ENCODE measurements at places on chromosomes 5 and 9. TPM values are rescaled to one million over a fixed set of nuclear protein-coding genes. Genes with fewer than 3 reads are reported as not detected.
A peak's percentile ranks its signal among the peaks of the same experiment; 100 is the strongest.

DNA sequence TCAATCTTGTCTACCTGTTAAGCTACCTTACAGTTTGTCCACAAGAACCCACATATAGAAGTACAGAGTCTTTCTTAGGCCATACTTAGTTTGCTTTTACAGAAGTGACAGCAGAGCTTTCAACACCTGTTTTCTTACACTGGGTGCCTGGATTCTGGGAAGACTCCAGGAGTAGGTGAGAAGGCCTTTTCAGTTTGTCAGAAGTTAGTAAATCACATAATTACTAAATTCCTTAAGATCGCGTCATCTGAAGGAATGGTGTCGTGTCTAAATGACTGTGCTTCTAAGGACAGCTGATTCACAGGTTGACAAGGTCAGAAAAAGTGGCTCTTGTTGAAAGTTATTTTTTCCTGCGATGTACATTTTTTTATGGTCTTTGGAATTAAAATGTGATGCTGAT lies 97.0 kb upstream of the FAM120A start:
- DNase-seq, result no peak

DNA sequence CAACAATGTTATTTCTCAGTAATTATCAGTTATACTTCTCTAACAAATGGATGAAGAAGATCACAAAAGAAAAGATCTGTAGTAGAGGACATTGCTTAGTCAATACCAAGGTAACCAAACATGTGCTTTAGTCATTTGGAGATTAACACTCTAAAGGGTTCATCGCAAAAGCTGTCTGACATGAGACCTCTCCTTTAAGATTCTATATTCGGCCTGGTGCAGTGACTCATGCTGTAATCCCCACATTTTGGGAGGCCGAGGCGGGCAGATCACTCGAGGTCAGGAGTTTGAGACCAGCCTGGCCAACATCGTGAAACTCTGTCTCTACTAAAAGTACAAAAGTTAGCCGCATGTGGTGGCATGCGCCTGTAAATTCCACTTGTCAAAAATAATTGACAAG lies 18.3 kb upstream of the CKMT2 start:
- no peak for DNase-seq

- no peak for DNase-seq
Observed at GRCh38 chr9:76818271-76818670, 54.0 kb downstream of the PCA3 start.

The BARHL1 gene
- total RNA-seq, result not detected

The EFNA5 gene
- total RNA-seq, result 7.5 TPM

The LRRC19 gene
- total RNA-seq, result not detected

DNA sequence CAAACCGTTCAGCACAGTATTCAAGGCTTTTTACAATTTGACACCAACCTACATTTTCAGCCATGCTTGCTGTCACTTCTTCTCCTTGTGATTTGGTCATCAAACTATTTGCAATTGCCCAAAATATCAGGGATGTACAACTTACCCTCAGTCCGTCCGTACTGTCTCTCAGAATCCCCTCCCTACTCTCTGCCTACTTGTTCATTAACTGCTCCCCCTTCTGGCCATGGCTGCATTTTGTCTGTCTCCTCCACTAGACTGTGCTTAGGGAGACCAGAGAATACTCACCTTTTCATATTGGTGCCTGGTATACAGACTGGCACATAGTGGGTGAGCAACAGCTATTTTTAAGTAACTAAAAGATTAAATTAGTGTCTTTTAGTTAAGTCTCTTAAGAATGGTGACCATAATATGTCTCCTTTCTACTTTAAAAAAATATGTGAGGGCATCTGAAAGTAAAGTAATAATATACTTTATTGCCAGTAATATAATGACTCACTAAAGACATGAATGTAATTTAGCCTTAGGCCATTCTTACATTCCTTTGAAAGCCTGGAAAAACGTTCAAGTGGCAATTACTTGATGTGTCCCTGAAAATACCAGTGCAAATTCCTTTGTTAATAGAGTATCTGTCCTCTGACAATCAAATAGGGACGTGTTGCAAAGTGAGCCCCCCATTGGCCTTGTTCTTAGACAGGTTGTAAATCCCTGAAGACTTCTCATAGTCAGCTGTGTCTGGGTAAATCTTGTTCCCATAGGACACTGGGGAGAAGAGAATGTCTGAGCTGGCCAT lies 27.8 kb downstream of the PRLR start:
- peak; percentile 86 for DNase-seq

The PCDHGB7 gene
- total RNA-seq, result 11.7 TPM

The PRR7 gene
- total RNA-seq, result 9.7 TPM

The MCIDAS gene
- 0.12 TPM for total RNA-seq

The TNFSF15 gene
- 0.08 TPM for total RNA-seq

DNA sequence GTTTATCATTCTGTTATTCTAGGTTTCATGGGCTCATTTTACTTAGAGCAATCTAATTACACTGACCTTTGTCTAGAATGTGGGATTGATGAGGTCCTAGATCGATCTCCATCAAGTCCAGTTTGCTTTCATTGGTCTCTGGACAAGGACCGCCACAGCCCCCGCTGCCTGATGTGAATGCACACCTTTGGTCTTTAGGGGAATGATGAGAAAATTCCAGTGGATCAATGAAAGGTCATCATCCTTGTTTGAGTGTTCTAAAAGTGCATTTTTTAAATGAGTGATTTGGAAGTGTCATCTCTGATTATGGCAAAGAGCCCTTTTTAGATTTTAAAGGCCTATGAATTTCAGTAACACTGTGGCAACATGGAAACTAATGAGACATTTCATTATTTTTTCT lies 2.2 kb upstream of the ANKH start:
- DNase-seq, result no peak

The CDC37L1 gene
- total RNA-seq, result 26.9 TPM

GRCh38 chr5:119864286-119864685 lies 234.9 kb downstream of the FAM170A start:
- DNase-seq, result no peak

The AGXT2 gene
- not detected for total RNA-seq

DNA sequence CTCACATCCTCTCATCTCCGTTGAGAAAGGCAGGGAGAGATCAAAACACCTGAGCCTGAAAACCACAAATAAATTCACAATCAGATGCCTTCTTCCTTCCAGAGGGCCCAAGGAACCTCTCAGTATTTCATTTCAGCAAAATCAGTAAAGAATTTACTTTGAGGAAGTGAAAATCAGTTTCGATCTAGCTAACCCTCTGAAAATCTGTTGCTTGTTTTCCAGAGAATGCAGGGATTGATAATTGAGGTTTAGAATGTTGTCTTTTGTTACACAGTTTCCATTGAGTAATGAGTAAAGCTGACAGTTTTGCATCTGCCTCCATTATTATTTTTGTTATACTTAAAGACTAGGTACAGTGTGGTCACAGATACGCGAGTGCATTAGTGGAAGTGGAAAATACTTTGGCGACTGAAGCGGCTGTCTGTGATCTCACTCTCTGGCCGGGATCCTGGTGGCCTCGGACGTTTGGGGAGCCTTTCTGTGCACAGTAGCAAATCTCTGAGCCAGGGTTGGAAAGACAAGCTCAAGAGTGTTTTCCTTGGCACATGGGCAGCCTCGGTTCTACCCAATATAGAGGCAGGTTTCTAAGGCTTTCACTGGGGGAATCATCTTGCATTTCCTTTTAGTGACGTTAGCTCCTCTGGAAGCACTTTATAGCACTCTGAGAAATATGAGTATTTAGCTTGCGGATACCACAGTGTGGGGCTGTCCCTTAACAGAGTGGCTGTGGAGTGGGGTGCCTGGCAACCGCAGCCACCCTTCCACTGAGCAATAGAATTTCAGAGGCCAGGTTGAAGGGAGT lies 32.2 kb upstream of the ANGPTL2 start:
- no peak for DNase-seq

- DNase-seq, result no peak
Observed at GRCh38 chr9:103798620-103799019, 295.5 kb upstream of the SMC2 start.

The ZBTB5 gene
- 20.3 TPM for total RNA-seq

DNA sequence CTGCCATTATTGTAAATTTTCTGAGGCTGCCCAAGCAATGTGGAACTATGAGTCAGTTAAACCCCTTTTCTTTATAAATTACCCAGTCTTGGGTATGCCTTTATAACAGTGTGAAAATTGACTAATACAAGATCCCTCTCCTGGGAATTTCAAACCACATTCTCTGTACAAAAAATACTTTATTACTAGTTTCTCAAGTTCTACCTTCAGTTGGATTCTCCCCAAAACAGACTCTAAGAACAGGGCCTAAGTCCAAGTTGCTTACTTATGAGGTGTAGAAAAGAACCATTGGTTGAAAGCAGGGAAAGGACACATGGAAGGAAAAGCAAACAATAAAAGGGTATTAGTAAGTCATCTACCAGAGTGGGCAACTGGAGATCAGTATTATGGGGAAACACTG lies 343.2 kb downstream of the TMEM232 start:
- DNase-seq, result no peak

The HIGD2A gene
- total RNA-seq, result 67.7 TPM

DNA sequence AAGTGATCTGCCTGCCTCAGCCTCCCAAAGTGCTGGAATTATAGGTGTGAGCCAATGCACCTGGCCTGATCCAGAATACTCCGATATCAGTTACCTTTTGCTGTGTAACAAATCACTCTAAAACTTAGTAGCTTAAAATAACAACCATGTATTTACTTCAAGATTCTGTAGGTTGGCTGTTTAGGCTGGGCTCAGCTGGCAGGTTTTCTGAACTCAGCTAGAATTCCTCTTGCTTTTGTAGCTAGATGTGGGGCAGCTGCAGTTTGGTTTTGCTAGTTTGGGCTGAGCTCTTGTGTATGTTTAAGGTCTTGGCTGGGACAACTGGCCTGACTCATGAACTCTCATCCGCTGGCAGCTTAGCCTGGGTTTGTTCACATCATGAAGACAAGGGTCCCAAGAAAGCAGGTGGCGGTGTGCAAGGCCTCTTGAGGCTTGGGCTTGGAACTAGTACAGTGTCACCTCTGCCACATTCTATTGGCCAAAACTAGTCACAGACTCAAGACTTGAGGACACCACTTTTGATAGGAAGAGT lies 138.3 kb upstream of the SHB start:
- DNase-seq, result no peak

GRCh38 chr5:168052686-168053085 lies 238.8 kb upstream of the WWC1 start:
- DNase-seq, result no peak

The SLC24A2 gene
- total RNA-seq, result 7.3 TPM

All from GM23338 (cell line).